Sigmoid colon (tissue), 7 donors: ENCODE measurements at places on chromosomes 3 and 15. TPM values are rescaled to one million over a fixed set of nuclear protein-coding genes. Genes with fewer than 3 reads are reported as not detected.

NECTIN3 gene
- 36.3 TPM for total RNA-seq

ADAMTSL3 gene
- total RNA-seq, result 36.0 TPM

ANKRD34C gene
- total RNA-seq, result not detected

ZMYND10 gene
- total RNA-seq, result 1.2 TPM

ABHD17C gene
- total RNA-seq, result 2.3 TPM

TNIK gene
- 21.3 TPM for total RNA-seq

DNA sequence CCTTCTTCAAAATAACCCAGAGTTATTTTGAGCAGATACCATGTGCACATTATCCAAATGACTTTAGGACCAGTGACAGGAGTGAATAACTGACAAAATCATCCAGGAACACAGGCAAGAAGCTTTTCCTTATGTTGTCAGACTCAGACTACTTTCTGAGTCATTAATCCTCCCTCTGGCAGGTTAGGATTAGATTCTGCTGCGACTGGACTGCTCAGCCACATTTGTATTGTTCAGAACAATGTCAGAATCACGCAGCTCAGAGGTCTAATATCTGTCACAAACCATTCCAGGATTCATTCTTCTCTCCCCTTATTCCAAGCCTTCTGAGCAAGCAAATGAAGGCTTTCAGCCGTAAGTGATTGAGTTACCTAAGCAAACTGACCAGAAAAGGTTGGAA, 34.8 kb upstream of the FAM174B start:
- DNase-seq, result no peak

DNA sequence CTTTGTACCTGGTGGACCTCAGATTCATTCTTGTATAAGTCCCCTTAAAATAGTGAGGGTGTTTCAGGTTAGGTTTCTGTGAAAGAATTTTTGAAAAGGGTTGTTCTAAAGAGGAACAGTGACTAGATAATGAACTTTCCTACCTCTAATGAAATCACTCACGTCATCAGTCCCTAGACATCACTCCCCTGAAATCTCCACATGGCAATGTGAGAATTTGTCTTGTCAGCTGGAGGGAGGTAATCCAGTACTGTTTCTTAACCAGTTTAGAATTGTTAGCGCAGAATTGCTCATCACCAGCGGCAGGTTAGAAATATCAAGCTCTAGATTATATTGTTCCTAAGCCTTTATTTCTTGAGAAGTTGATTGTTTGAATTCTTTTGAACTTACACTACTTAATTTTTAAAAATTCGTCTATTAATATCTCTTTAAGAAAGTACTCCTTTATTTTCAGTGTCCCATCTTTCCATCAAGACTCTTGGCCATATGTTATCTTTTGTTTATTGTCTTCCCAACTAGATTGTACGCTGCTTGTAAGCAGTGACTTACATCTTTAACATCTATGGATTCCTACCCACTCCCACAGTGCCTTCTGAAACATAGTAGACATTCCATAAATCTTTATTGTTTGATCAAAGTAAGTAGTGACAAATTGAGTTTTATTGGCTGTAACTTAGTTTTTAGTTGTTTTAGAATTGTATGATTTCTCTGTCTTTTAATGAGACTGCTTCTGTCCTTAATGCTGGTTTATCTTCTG, 52.8 kb downstream of the RASA2 start:
- DNase-seq, result no peak

- no peak for DNase-seq
Measured at GRCh38 chr15:71485094-71485693, 325.2 kb upstream of the NR2E3 start.

DNA sequence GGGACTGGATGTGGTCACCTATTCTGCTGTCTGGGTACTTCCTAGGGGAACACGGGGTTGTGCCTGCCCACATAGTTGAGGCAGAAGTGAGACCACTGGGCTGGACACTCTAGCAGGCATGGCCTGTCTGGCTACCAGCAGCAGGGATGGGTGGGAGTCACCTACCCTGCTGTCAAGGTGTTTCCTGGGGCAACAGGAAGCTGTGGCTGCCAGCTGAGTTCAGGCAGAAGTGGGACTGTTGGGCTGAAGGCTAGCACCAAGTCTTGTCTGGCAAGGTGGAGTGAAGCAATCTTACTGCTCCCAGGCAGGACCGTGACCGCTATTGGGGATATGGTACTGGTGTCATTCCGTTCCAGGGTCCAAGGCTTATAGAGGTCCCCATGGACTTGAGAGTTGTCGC, 20.3 kb upstream of the ZDHHC23 start:
- no peak for DNase-seq

- no peak for DNase-seq
Measured at GRCh38 chr15:85407421-85408269, 27.2 kb downstream of the AKAP13 start.

- DNase-seq, result no peak
Measured at GRCh38 chr3:84277562-84278224, 681.1 kb upstream of the CADM2 start.

- DNase-seq, result no peak
Measured at GRCh38 chr3:188236271-188236670, 82.3 kb downstream of the LPP start.

DNA sequence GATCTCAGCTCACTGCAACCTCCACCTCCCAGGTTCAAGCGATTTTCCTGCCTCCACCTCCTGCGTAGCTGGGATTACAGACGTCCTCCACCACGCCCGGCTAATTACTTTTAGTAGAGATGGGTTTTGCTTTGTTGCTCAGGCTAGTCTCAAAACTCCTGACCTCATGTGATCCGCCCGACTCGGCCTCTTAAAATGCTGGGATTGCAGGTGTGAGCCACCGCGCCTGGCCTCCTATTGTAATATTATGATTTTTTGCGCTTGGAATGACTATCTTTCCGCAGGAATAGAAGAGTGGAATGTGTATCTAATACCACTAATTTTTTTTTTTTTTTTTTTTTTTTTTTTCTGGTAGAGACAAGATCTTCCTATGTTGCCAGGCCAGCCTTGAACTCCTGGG, 1.8 kb downstream of the ARL8B start:
- DNase-seq, result peak; percentile 35

DNA sequence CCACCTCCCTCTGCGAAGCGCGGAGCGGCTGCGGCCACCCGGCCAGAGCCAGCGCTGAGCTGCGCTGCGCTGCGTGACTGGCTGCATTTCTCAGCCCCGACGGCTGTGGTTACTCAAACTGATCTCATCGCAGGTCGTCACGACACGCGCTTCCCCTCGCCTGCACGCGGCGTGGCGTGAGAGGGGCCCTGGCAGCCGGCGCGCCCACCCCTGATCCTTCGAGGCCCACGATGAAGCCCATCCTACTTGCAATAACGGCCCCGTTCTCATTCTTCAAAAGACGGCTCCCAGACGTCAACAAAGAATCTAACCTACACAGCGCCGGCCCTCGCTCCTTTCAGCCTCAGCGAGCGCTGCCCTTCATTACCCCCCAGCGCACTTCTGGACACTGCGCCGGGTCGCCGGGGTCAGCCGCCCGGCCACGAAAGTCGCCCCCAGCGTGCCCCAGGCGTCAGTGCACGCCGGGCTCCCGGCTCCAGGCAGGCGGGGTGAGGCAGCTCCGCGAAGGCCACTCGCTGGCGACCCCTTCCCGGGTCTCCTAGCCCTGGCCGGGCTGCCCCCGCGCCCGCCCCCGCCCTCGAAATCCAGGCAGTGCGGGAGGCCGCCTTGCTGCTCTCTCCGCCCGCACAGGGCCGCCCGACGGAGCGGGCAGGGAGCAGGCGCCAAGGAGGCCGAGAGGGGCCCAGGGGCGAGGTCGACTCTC, 9.9 kb upstream of the LEKR1 start:
- peak; percentile 69 for DNase-seq

DNA sequence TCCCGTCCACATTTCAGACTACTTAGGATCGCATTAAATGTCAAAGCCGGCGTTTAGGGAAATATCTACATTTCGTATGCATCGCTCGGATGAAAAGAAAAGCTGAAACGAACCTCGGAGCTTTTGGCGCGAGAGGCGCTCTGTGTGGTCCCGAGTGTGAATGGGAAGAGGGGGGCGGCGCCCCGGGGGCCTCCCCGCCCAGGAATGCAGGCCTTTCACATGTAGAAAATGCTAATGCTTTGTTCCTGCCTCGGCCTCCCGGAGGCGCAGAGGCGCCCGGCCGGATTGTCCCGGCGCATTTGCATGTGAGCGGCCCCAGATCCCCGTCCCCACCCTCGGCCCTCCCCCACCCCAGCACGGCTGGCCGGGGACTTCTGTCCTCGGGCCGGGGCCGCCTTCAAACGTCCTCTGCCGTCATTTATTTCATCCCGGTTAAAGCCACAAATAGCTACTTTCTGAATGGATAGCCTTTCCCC, 37.0 kb upstream of the TRIM71 start:
- peak; percentile 59 for DNase-seq
